NCI-H2081 treated with DMSO at 0.1 percent for 48 hours (cell line): ENCODE measurements at places on chromosomes 12 and 14.

- DNase-seq: no peak
Measured at GRCh38 chr12:131142891-131143657, 189.4 kb downstream of the ADGRD1 start.

- DNase-seq: no peak
Measured at GRCh38 chr12:109833307-109834189, at the start of gene TRPV4. TSS of gene TRPV4 (minus strand) at chr12:109833398. CDS start at chr12:109814796, 18,602 bp downstream.

GRCh38 chr12:79373896-79374499 lies 316.8 kb downstream of the PAWR start:
- no peak for DNase-seq

DNA sequence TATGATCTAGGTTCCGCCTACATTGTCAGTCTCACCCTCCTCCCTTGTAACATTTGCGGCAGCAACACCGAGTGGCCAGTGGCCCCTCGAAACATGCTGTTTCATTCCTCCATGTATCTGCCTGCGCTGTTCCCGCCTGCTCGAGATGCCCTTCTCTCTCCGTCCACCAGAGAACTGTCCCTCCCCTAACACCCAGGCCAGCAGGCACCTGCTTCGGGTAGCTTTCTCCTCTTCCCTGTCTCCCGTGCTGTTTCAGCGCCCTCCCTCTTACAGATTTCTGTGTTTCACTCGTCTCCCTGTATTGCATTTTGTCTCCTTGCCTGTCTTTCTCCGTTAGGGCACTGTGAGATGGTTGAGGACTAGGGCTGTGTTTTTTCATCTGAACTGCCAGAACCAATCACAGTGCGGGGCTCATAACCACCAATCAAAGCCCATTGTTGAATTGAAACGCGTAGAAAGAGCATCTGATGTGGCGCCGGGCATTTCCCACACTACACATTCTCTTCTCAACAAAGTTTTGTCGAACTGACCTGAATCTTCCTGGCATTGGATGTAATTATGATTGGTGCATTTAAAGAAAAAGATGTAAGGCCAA lies 40.9 kb upstream of the ELK3 start:
- DNase-seq: no peak

- no peak for DNase-seq
Measured at GRCh38 chr12:91594715-91595114, 412.1 kb upstream of the DCN start.

DNA sequence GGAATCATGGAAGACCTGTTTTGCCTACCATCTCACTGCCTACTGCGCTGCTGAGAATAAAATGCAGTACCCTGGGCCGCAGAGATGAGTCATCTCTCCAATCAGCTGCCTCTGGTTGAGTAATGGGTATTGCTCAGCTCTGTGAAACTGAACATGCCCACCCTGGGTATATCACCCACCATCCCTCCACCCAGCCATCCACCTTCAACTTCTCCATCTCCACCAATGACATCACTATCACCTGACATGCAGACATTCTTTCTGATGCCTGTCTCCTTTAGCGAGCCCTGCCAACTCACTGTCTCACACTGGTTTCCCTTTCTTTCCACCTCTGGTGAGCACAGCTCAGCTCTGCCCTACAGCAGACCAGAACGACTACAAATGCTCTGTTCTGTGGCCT lies 33.6 kb downstream of the E2F7 start:
- no peak for DNase-seq

DNA sequence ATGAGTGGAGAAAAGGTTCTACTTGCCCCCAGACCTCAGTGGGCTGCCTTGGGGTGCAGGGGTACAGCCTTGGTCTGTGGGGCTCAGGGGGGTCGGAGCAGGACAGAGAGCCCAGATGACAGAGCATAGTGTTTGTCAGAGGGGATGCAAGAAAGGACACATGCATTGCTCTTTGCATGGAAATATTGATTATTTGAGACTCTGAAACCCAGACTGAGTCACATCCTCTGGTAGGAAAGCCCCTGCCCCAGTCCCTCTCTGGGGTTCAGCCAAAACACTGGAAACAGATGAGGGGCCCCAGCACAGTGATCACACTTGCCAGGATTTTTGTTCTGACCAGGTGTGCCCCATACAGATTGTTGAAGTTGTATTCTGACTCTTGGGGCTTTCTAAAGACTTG lies 1094.4 kb downstream of the BCL11B start:
- DNase-seq: no peak

DNA sequence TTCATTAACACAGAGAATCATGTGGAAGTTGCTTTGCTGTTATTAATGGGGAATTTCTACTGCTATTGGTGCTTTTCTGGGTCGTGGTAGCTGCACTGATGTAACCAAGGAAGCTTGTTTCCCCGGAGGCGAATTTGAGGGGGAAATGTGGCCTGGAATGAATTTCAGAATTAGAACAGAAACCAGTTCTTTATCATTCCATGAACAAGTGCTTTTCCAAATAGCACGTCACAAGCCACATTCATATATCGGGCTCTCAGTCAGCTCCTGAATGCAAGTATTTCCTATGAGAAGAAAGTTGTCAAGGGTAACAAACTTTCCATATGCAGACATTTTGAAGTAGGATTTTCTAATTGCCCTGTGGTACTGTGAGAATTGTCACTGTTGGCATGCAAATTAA lies 1353.2 kb downstream of the AACS start:
- DNase-seq: no peak

GRCh38 chr14:99325591-99325990 lies 53.6 kb upstream of the BCL11B start:
- DNase-seq: no peak

DNA sequence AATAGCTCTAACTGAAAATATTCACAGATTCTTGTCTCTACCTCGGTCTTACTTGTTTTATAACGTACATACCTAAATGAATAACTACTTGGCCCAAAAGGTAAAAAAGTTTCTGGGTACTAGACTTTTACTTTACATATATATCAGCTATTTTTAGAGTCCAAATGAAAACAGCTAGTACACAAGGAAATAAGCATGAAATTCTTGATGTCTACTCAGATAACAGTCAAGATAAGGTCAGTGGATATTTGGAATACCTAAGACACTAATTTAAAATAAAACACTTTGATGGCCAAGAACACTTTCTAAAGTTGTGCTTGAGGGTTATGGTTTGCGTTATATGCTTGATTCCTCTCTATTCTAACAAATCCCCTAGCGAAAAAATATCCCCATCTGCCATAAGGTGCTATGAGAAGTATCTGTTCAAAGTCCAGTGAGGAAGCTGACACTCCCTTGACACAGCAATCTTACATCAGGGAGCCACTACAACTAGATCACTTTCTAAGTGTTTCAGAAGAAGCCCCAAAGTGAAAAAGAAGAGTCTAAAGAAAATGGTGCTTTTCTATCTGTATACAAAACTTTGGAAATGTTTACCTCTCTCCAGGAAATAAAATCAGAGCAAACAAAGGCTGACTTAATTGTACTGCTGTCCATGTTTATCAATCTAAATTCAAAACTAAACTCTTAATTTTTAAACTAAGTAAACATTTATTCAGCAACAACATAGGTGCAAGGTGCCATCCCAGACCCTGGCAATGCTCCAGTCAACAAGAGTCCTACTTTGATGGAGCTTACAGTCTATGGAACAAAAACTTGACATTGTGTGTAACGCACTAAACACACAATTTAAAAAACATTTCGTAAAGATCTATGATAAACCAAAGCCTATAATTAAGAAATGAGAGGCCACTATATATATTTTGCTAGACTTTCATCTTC lies 11.7 kb downstream of the PTPN21 start:
- DNase-seq: no peak

DNA sequence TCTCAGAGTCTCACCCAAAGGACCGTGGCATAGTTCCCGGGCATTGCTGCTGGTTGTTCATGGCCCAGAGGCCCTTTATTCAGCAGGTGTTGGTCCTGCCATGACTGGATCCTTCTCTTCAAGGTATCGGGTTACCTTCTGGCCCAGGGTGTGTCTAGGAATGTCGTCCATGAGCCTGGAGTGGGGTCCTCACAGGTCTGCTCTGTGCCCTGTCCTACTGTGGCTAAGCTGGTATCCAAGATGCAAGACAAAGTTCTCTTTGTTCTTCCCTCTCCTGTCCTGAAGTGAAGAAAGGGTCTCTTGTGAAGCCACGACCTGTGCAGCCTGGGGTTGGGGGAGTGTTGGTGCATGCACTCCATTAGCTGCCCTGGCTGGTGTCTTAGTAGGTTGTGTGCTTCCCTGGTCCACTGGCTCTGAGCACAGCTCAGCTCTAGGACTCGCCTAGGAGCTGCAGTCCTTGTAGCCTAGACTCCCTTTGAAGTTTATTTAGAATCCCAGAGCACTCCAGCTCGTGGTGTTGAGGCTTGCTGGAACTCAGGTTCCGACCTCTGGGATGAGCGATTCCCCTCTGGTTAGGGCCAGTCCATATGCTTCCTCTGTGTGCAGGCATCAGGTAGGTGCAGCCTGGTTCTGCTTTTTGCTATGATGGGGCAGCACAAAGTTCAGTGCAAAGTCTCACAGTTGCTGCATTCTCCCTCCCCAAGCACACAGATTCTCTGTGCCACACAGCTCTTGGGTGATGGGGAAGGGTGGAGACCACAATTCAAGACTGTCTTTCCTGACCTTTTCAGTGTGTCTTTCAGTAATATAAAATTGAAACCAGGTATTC lies 117.4 kb downstream of the NUBPL start:
- DNase-seq: no peak

GRCh38 chr12:131738196-131738595 lies 27.3 kb downstream of the SFSWAP start:
- DNase-seq: no peak

- DNase-seq: no peak
Measured at GRCh38 chr12:57834086-57834876, 12.2 kb downstream of the CTDSP2 start.

DNA sequence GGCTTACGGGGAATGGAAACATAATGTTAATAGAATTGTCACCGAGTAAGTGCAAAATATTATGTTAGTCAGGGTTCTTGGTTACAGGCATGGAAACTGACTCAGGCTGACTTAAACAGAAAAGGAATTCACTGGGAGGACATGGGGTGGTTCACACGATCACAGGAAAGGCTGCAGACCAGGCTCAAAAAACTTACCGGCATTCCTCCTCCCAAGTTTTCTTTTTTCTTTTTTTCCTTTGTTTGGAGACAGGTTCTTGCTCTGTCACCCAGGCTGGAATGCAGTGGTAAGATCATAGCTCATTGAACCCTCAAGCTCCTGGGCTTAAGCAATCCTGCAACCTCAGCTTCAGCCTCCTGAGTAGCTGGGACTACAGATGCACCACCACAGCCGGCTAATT lies 11.9 kb upstream of the UBE2N start:
- no peak for DNase-seq

GRCh38 chr14:94827711-94828447 lies 58.0 kb upstream of the GSC start:
- no peak for DNase-seq

GRCh38 chr12:22047494-22047893 lies 1.5 kb downstream of the CMAS start:
- no peak for DNase-seq

DNA sequence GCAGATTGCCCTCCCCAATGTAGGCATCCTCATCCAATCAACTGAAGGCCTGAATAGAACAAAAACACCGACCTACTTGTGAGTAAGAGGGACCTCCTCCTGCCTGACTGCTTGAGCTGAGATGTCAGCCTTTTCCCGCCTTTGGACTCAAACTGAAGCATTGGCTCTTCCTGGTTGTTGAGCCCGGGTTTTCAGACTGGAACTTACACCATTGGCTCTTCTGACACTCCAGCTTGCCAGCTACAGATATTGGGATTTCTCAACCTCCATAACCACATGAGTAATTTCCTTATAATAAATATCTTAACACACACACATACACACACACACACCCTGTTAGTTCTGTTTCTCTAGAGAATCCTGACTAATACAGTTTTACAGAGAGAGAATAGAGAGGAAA lies 173.4 kb upstream of the NTF3 start:
- DNase-seq: no peak

- DNase-seq: no peak
Measured at GRCh38 chr12:88501972-88502938, 78.0 kb downstream of the KITLG start.

DNA sequence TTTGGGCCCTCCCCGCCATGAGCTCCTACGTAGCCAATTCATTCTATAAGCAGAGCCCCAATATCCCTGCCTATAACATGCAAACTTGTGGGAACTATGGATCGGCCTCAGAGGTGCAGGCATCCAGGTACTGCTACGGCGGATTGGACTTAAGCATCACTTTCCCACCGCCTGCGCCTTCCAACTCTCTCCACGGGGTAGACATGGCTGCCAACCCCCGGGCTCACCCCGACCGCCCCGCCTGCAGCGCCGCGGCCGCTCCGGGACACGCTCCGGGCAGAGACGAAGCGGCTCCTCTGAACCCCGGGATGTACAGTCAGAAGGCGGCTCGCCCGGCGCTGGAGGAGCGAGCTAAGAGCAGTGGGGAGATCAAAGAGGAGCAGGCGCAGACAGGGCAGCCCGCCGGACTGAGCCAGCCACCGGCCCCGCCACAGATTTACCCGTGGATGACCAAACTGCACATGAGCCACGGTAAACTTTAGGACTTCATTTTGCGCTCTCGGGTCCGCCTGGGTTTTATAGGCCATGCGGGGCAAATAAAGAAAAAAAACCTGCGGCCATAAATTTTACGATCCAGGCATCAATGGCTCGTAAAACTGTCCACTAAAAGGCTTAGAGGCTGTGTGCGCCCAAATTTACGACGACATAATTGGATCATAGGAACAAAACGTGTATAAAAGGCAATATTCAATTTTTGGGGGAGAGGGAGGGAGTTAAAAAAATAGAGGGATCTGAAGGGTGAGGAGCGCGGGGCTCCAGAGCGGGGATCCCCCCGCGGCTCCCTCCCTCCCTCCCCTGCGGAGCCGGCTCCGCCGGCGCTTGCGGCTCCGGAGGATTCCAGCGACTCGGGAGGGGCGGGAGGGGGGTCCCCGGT lies 493 bp downstream of the HOXC5 start:
- no peak for DNase-seq

GRCh38 chr14:58771016-58771415 lies 133.3 kb downstream of the DACT1 start:
- DNase-seq: no peak

DNA sequence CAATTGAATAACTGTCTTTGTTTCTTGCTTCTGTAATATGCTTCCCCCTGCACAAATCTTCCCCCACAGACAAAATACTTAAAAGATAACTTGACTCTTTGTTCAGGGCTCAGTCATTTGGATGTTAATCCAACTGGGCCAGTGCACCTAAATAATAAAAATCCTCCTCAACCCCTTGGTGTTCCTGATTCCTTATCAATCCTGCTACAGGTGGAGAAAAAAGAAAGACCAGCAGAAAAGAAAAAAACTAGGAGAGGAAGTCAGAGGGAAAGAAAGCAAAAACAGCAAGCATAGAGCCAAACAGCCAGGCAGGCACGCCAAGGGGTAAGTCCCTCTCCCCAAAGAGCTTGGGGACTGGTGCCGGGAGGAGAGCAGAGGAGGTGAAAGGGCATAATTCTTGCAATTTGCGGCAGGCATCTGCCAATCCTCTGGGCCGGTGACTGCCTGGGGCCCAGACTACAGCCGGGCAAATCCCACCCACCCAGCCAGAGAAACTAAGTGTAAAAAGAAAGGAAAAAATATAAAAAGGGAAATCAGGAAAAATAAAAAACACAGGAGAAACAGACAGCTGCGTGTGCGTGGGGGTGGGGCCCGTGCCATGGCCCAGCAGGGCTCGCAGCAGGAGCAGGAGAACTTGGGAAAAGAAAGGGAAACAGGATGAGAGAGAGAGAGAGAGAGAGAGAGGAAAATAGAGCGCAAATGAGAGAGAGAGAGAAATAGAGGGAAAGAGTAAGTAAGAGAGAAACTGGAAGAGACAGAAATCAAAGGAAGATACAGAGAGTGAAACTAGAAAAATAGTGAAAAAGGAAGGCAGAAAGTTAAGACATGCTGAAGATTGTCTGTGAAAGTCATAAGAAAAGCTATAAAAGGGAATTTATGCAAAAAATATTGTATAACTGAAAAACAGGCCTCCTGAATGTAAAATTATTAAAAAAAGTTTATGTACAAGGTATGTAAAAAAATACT lies 21.4 kb downstream of the KLRK1 start:
- DNase-seq: no peak
